ENCODE measurements at places on chromosomes 2 and 18. TPM values are rescaled to one million over a fixed set of nuclear protein-coding genes. Genes with fewer than 3 reads are reported as not detected.

Gene UPP2
- total RNA-seq = not detected

Gene ACSL3
- 172 TPM for total RNA-seq

Gene LGALSL
- 3.1 TPM for total RNA-seq

Gene CAPN13
- total RNA-seq = not detected

Gene SF3B6
- 142 TPM for total RNA-seq

Gene FBXO41
- 1.8 TPM for total RNA-seq

Gene SNED1
- 0.14 TPM for total RNA-seq

Gene GDF7
- total RNA-seq = under 0.01 TPM
